Aorta (tissue), 5 donors: ENCODE measurements at places on chromosomes 1 and 21. TPM values are rescaled to one million over a fixed set of nuclear protein-coding genes. Genes with fewer than 3 reads are reported as not detected.

The CPLANE2 gene
- total RNA-seq = 2.6 TPM

The RNF2 gene
- 19.0 TPM for total RNA-seq

The FAM3B gene
- 2.1 TPM for total RNA-seq

The CC2D1B gene
- total RNA-seq = 36.0 TPM

- no peak for DNase-seq
- H3K27me3 ChIP-seq = no peaks in the 10 kb centered on the region
- H3K4me1 ChIP-seq = no peaks in the 10 kb centered on the region
- no peak overlapping the region for H3K27ac ChIP-seq
Measured at GRCh38 chr1:39777306-39777705, 6.2 kb upstream of the OXCT2 start.

- no peak overlapping the region for H3K27ac ChIP-seq
- DNase-seq = no peak
- no peak overlapping the region for H3K4me3 ChIP-seq
- no peaks in the 10 kb centered on the region for H3K27me3 ChIP-seq
Measured at GRCh38 chr1:48810740-48811139, 34.0 kb upstream of the BEND5 start.

DNA sequence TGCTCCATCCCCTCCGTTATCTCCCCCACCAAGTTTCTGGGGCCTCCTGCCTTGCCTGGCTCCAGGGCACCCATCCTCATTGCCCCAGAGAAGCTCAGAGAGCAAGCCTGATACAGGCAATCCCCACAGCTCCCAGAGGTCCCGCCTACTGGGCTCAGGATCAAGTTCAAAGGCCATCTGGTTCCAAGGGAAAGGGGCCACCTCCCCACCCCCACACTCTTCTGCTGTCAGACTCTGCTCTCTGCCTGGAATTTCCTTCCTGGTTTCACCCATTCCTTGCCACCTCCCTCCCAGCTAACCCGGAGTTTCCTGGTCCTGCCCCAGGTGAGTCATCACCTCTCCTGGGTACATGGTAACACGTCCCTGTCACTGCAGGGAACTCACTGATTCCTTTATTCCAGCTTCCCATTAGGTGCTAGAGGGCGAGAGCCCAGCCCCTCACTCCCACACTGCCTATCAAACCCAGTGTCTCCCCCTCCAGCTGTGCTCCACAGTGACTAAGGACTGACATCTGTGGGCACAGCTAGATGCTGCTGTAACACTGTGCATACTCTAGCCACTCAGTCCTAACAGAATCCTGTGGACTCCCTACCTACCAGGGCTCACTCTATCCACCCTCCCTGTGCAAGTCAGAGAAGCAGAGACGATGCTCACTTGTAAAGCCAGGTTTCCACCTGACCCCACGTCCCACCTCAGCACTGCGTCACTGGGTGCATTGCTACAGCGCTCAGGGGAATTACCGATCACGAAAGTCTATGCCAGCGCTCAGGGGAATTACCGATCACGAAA is 21.8 kb downstream of the RSPH1 start:
- H3K27me3 ChIP-seq = no peaks in the 10 kb centered on the region
- H3K4me3 ChIP-seq = no peak overlapping the region
- no peak for DNase-seq
- H3K36me3 ChIP-seq = no peaks in the 10 kb centered on the region

GRCh38 chr1:93874025-93874651 is 4.9 kb downstream of the DNTTIP2 start:
- H3K4me3 ChIP-seq = no peak overlapping the region
- DNase-seq = no peak
- no peaks in the 10 kb centered on the region for H3K4me1 ChIP-seq
- no peaks in the 10 kb centered on the region for H3K27me3 ChIP-seq
- peaks cover 11% of the 10 kb centered on the region for H3K36me3 ChIP-seq

- DNase-seq = no peak
- no peaks in the 10 kb centered on the region for H3K4me1 ChIP-seq
- no peak overlapping the region for H3K27ac ChIP-seq
- no peaks in the 10 kb centered on the region for H3K36me3 ChIP-seq
- H3K4me3 ChIP-seq = no peak overlapping the region
- H3K27me3 ChIP-seq = no peaks in the 10 kb centered on the region
Measured at GRCh38 chr1:59139396-59139795, 157.5 kb upstream of the FGGY start.

DNA sequence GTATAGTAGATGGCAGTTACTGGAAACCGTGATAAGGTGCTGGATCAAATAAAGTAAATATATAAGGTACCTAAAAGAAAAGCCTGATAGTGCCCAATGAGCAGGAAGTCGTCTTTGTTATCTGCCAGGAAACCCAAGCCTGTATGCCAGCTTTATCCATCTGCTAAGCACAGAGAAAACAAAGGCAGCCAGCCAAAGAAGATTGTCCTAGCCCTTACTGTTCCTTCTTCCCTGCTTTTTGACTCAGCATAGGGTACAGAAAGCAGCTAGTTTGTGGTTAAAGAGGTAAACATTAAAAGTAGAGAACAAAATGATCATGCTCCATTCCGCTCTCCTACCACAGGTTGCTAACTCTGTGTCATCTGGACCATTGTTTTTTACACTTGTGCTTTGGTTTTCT is 10.1 kb downstream of the KRTAP22-2 start:
- no peak for DNase-seq
- no peaks in the 10 kb centered on the region for H3K27me3 ChIP-seq
- H3K36me3 ChIP-seq = no peaks in the 10 kb centered on the region
- H3K4me3 ChIP-seq = no peak overlapping the region
- H3K27ac ChIP-seq = no peak overlapping the region
- H3K4me1 ChIP-seq = no peaks in the 10 kb centered on the region

- H3K4me1 ChIP-seq = no peaks in the 10 kb centered on the region
- H3K36me3 ChIP-seq = peaks cover 4% of the 10 kb centered on the region
- DNase-seq = no peak
- peak overlapping the region; percentile 61 for H3K4me3 ChIP-seq
- no peaks in the 10 kb centered on the region for H3K27me3 ChIP-seq
Measured at GRCh38 chr1:7962014-7962335, 464 bp downstream of the PARK7 start.

GRCh38 chr1:174836543-174836942 is 163.2 kb upstream of the CACYBP start:
- no peak for DNase-seq
- H3K27ac ChIP-seq = no peak overlapping the region
- H3K4me1 ChIP-seq = no peaks in the 10 kb centered on the region
- no peaks in the 10 kb centered on the region for H3K27me3 ChIP-seq
- H3K36me3 ChIP-seq = no peaks in the 10 kb centered on the region
